Right hindlimb (tissue), 1 donor: ENCODE measurements at places on chromosomes 11 and 22.
A peak's percentile ranks its signal among the peaks of the same experiment; 100 is the strongest.

DNA sequence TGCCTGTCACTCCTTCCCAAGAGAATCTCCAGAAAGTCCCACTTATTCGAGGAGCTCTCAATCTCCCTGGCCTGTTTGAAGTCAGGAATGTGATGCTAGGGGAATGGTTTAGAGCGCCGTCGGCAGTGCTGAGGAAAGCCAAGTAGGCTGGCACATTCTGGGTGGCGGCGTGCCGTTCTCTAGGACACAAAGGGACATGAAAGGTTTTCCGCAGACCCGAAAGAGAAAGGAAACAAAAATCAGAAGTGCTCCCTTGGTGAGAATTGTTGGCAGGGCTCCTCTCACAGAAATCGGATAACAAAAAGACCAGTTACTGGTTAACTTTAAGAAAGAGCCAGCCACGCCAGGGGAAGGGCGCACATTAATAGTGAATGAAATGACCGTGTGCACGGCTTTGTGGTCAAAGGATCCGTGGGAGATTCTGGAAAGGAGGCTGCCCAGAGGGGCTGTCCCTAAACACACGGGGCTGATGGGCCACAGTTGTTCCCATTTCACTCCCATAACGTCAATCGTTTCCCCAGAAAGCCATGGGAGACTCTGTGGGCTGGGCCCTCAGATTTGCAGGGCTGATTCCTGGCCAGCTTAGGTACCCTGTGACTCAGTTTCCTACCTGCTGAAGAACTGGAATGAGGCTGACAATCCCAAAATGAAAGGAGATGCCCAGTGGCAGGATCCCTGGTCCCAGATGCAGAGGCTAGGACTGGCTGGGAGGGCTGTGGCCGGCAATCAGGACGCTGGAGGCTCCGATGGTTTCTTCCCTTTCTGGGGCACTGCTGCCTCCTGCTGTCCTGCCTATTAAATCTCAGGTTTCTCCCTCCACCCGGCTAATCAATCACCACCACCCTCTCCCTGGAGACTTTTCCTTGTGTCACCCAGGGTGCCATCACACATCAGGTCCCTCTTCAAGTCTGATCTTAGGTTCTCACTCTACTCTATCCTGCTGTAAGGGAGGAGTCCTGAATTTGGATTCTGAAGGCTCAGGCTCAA, 82.3 kb downstream of the RCN1 start:
- peak; percentile 57 for DNase-seq

GRCh38 chr11:93267383-93267782, 63.2 kb upstream of the DEUP1 start:
- no peak for DNase-seq

GRCh38 chr11:121452609-121453150, at the start of gene SORL1-AS1:
TSS of gene SORL1-AS1 (minus strand) at chr11:121452967.
- DNase-seq = no peak

DNA sequence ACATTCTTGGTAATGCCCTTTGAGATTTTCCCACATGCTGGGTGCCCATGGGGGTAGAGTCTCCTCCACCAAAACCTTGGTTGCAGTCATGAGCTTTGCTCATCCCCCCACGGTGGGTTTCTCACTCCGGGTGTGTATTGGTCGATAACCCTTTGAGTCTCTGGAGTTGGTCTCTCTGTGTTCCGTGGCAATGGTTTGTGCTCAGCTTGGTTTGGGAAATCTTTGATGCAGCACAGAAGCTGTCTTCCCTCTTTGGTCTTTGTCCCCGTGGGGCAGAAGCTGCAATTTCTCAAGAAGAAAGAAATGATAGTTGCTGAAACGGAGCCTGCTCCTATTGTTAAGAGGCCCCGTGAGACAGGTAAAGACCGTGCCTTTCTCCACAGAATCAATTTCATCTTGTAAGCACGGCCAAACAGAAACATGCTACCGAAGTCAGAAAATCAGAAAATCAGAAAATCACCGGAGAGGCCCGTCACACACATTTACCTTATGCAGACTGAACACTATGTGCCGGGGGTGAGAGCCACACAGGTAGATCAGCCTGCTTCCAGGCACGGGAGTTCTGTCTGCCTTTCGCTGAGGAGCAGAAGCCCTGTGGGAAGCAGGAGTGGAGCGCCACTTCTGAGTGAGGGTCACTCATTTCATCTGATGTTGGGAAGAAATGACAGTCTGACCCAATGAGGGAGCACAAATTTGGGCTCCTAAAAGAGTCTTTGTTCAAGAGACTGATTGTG, 186.1 kb downstream of the TBC1D22A start:
- no peak for DNase-seq

DNA sequence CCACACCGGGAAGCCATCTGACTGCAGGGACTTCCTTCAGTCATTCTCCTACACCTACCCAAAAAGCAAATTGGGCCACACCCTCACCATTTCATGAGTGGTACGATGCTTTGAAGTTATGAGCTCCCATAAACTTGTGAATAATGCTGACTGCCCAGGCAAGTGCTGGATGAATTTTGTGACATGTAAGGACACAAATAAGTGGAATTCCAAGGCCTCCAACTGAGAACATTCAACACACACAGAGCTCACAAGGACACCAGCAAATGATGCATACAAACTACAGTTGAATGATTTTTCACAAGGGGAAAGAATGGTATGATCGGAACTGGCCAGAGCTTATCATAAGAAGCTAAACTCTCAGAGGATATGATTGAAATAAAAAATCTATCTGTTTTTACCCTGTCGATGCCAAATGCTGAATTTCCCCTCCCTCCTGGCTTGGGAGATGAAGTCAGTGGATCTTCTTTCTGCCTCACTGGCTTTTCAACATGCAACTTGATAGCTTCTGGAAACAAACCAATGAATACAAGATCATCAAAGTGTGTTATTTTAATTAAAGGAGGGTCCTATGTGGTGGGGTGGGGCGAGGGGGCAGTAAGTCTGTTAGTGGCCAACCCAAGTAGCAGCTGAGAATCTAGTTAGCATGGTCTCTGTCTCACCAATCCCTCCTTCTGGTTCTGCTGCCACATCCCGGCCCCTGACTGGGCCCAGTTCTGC, 123.8 kb downstream of the WT1 start:
- DNase-seq = no peak

DNA sequence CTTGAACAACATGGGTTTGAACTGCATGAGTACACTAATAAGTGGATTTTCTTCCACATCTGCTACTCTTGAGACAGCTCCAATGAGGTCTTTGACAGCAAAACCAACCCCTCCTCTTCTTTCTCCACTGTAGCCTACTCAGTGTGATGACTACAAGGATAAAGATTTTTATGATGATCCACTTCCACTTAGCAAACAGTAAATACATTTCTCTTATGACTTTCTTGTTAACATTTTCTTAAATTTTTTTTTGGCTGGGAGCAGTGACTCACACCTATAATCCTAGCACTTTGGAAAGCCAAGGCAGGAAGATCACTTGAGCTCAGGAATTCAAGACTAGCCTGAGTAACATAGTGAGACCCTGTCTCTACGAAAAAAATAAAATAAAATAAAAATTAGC, 9.9 kb upstream of the EIF4G2 start:
- no peak for DNase-seq
